ENCODE measurements at places on chromosomes 1 and 21.

DNA sequence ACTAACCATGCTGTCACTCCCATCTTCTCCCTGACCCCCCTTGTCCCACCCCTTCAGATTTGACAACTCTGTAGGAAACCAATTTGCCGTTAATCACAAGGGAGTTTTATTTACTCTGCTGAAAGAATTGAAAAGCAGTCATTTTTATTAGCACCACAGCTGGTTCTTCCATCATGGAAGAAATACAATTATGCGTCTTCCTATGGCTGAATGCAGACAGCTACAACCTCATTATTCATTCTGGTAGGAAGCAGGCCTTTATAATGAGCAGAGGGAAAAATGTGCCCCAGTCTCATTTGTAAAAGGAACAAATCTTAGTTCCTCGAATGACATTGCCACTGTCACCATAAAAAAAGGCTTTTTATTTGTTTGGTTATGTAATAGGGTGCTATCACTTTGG is 35.2 kb downstream of the JUN start:
- ATAC-seq = no peak

DNA sequence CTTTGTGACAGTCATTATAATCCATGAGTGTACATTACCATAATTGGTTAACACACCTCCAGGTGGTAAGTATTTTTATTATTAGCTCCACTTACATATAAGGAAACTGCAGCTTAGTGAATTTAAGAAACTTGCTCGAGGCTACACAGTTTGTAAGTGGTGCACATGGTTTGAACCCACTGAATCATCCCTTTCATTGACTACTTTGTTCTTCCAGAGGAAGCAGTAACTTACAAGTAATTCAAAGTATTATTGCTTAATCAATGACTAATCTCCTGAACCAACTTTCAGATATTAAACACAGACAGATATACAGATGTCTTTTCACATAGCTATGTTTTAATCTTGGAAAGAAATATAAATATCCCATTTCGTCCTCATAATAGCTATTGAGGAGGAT is 18.7 kb upstream of the CLDN8 start:
- peak; percentile 96 for ATAC-seq

DNA sequence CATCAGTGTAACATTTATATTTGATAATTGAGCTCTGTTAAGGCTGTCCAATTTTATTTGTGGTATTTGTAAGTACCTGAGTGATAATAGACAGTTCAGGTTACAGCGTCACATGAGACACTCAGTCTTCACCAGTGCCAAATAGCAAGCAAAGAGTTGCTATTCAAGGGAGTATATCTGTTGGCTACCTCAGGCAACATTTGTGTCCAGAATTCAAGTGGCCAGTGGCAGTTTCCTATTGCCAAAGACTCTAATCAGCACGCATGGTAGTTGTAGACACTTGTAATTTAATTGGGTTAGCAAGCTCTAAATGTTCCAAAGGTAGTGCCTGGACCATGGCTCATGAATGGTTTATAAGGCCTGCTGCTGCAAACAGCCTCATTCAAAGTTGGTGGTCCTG is 1524.3 kb upstream of the B3GALT2 start:
- ATAC-seq = no peak

GRCh38 chr1:179295164-179295755 is 1.7 kb downstream of the SOAT1 start:
- ATAC-seq = no peak

DNA sequence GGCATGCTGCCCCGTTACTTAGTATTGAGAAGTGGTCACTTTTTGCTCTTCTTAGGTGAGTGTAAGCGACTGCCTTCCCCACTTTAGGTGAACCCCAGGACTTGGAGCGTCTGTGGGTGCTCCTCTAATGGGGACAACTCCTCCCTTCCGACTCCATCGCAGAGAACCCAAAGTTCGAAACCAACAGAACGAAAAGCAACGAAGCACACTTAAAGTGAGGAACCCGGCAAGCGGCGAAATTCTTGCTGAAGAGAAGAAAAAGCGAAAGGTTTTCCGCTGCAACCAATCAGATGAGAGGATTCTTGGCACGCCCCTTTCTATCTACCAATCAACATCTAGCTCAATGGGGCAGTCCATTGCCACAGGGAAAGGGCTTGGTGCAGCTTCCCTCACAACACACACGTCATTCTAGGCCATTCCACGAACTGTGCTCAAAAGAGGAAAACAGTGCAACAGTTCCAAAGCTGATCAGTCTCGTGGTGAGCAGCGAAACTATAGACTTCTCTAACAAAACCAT is 709 bp upstream of the SUCO start:
- ATAC-seq = peak; percentile 87

DNA sequence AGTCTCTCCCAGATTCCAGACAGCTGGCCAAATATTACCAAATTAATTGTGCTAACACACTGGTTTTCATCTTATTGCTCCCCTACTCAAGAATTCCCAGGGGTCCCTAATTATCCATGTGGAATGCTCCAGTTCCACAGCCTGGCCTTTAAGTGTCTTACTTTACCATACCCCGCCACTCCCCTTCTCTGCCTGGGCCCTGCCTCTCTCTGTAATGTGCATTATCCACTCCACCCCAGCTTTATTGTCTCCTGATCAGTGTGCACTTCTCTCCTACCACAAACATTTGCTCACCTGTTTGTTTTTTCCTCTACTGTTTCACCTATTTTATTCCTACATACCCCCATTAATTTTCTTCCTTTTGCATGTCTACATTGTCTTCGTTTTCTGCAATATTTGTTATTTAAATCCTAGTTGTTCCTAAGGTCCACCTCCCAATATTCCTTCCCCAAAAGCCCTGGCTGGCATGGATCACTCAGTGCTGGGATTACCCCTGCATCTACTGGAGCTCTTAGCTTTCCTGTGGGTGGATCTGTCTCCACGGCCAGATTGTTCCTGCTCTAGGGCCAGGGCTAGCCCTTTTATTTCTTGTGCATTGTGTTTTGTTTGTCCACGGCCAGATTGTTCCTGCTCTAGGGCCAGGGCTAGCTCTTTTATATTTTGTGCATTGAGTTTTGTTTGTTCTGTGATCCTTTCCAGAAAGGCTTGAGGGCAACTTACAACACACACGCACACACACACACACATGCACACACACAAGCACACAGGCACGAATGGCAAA is 33.4 kb upstream of the ATP1B1 start:
- ATAC-seq = peak; percentile 94

- ATAC-seq = no peak
These were observed 486.9 kb upstream of the NCAM2 start for GRCh38 chr21:20511216-20511880.

GRCh38 chr1:67377253-67377652 is 52.9 kb downstream of the SERBP1 start:
- no peak for ATAC-seq

DNA sequence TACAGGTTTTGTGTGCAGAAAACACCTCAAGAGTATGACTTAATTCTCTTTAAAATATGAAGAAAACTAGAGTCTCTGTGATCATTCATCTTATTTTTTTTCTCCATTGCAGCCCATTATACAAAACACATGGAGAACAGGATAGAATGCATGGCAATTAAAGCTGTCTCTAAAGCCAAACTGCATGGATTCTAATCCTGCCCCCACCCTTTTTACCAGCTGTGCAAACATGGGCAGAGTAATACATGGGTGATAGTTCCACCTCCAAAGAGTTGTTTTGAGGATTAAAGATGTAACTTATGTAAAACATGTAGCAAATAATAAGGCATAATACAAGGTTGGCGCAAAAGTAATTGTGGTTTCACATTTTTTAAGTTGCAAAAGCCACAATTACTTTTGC is 114.4 kb downstream of the CLEC20A start:
- ATAC-seq = no peak

DNA sequence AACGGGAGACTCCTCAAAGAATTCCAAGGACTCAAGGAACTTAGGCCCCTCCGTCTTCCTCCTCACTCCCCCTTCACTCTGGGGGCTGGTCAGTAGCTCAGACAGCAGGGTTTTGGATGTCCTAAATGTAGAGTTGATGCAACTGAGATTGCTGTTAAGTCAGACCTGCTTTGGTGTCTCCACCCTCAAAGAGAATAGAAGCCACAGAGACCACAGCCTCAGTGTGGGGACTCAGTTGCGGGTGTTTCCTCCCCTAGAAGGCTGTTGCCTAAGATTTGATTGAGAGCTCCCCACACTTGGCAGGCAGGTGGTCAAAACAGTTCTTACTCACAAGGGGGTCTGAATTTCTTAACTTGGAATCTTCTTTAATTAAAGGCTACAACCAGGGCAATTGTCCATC is 7.6 kb downstream of the MAN1C1 start:
- no peak for ATAC-seq

GRCh38 chr1:234997201-234997895 is 131.3 kb downstream of the TOMM20 start:
- ATAC-seq = peak; percentile 87

DNA sequence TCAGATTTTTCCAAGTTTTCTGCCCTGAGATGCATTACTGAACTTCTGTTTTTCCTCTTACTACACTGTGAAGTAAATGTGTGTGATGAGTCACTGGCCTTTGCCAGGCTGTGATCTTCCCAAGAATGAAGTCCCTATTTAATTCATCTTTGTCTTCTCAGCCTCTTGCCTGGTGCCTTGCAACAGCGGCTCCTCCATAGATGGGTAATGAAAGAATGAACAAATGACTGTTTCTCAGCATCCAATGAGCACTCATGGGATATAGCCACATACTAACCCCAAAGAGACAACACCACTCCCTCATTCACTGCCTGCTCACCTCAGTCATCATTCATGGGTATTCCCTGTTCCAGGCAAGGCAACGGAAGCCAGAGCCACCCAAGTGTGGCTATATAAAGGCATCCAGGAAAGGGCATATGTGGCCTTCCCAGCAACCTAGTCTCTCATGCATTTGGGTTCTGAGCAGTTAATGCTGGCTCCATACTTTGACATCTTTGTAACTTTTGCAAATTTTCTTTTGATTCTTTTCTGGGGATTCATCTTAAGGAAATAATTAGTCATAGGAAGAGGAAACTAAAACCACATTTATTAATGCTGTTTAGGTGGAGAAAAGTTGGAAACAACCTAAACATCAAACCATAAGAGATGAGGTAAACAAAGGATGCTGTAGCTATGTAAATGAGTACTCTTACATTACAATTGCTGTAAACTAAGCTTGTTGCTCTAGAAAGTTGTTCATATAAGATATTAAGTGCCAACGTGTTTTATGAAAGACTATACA is 71.9 kb downstream of the HIVEP3 start:
- no peak for ATAC-seq

DNA sequence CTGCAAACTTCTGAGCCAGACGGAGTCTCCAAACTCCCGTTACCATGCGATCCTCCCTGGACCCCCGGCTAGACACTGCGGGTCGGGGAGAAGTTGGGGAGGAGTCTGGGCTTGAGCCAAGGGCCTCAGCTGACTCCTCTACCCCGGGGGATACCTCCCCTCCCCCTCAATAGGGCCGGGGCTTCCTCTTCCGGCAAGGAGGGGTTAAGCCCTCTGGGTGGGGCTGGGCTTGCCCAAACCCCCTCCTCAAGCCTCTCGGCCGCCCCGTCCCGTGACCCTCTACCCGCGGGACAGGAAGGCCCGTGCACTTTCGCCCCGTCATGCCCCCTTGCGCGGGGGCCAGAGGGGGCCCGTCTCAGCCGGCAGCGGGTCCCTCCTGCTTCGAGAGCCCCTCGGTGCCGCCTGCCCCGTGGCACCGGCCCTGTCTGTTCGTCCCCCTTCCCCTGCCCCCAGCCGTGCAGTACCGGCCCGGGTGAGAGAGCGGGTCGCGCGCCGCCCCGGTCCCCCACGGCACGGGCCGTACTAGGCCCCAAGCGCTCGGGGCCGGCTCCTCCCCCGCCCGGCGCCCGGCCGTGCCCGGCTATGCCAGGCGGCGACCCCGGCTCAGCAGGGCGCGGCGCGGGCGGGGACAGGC is 652 bp downstream of the ARL8A start:
- ATAC-seq = peak; percentile 60

DNA sequence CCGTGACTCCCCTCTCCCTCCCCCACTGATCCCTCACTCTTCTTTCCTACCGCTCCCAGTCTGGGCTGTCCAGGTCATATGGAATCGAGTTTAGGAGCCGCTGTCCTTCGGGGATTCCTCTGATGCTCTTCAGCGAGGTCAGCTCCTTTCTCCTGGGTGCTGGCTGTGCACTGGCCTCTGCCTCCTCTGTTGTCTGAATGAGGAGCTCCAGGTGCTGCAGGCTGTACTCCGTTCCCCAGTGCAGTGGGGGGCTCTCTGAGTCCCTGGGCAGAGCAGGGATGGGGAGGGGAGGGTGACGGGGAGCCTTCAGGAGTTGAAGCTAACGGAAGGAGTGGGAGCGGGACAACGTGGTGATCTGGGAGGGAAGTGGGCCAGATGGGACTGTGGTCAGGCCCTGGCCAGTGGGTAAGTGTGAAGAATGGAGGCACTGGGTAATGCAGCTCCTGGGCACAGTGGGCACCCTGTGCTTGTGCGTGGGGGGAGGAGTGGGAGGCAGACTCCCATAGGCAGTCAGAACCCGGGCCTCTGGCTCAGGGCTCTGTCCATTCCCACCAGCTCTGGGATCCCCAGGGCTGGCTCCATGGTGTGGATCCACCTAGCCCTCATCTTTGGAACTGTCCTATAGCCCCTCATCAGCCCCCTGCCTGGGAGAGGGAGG is 59.5 kb upstream of the TLR5 start:
- peak; percentile 12 for ATAC-seq

- peak; percentile 64 for ATAC-seq
These were observed 10.2 kb upstream of the SLC19A2 start for GRCh38 chr1:169495916-169496315.

GRCh38 chr21:34818662-34819158 is 149.9 kb downstream of the CLIC6 start:
- ATAC-seq = peak; percentile 64

DNA sequence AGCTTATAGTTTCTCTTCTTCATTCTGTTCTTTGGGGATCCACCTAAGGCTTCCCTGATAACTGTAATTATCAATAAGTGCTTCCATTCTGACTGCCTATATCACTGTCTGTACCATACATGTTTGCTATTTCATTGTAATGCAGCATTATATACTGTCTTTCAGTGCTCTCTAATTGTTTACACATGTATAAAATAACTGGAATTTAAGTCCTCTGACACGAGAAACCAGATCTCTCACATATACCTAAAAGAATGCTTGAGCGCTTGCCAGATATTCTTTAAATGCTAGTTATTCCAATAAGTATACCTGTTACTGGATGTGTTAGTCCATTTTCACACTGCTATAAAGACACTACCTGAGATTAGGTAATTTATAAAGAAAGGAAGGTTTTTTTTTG is 34.7 kb downstream of the CELF3 start:
- no peak for ATAC-seq

DNA sequence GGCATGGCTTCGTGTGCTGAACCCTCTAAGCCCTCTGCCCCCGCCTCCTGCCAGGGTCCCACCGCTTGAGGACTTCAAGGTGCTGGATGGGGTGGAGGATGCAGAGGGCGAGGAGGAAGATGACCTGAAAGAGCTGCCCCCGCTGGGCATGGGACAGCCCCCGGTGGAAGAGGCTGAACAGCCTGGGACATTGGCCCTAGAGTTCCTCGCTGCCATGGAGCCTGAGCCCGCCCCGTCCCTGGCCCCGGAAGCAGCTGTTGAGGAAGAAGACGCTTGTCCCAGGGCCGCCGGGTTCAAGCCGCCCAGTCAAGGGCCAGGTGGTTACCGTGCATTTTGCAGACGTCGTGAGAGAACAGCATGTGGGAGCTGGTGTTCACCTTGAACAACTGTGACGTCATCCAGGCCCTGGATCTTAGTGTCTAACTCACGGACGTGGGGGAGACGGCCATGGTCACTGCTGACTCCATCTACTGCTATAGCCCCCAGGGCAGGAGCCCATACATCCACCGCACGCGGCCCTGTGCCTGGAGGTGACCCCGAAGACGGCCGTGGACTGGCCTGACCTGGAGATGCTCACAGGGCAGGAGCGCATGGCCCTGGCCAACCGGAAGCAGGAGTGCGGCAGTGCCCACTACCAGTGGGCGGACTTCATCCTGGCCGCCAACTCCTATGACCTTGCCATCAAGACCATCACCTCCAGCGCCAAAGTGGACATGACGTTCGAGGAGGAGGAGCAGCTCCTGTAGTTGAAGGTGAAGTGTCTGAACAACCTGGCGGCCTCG is 90.1 kb downstream of the PPP1R12B start:
- ATAC-seq = no peak
